ENCODE measurements at places on chromosomes 13 and 19.

GRCh38 chr19:38975214-38975860 lies at the start of gene FBXO17:
Gene FBXO17, minus strand, starts transcription at chr19:38975742. Its CDS starts 25,423 bp downstream, at chr19:38950319.
- no peak for DNase-seq

DNA sequence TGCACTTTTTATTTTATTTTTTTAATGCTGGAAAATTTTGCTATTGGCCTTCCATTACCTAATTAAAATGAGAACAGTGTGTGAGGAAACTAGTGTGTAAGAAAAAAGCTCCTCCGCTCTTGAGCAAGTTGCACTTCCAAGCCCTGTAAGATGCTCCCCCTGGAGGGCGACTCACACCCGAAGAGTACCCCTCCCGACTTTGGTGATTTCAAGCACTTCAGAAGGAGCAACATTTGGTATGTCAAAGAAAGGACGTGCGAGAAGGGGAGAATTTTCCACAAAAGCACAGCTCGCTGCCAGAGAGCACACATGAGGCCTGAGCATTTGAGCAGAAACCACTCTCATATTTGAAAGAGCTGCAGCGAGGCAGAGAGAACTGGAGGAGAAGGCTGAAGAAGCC lies 504.4 kb downstream of the FGF9 start:
- DNase-seq, result no peak

DNA sequence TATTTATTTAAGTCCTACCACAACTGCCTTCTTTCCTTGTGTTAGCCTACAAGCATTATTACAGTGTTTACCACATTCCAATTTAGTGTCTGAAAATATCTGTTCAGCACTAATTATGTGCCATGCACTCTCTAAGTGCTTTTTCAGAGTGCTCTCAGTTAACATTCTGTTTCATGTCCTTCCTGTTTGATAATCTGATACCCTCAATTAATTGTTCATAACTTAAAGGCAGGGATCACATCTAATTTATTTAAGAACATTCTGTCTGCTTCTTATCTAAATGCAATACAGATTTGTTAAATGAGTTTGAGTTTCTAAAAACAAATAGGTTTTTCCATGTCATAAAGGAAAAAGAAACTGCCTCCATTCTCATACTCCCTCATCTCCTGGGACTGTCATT lies 649.6 kb upstream of the ATXN8OS start:
- no peak for DNase-seq

- peak; percentile 31 for DNase-seq
Measured at GRCh38 chr13:113584205-113584869, at the start of gene TFDP1. Gene TFDP1, plus strand, starts transcription at chr13:113584753. Its CDS starts 1,085 bp downstream, at chr13:113585838.

- no peak for DNase-seq
Measured at GRCh38 chr19:28010656-28011055, 1202.3 kb downstream of the UQCRFS1 start.

- DNase-seq, result no peak
Measured at GRCh38 chr13:80962855-80963254, 621.9 kb upstream of the SPRY2 start.

GRCh38 chr13:35649162-35649561 lies 172.7 kb upstream of the MAB21L1 start:
- DNase-seq, result no peak

- DNase-seq, result no peak
Measured at GRCh38 chr13:35784286-35784951, 307.9 kb upstream of the MAB21L1 start.

GRCh38 chr13:41060724-41061074 lies 610 bp upstream of the WBP4 start:
- peak; percentile 93 for DNase-seq

DNA sequence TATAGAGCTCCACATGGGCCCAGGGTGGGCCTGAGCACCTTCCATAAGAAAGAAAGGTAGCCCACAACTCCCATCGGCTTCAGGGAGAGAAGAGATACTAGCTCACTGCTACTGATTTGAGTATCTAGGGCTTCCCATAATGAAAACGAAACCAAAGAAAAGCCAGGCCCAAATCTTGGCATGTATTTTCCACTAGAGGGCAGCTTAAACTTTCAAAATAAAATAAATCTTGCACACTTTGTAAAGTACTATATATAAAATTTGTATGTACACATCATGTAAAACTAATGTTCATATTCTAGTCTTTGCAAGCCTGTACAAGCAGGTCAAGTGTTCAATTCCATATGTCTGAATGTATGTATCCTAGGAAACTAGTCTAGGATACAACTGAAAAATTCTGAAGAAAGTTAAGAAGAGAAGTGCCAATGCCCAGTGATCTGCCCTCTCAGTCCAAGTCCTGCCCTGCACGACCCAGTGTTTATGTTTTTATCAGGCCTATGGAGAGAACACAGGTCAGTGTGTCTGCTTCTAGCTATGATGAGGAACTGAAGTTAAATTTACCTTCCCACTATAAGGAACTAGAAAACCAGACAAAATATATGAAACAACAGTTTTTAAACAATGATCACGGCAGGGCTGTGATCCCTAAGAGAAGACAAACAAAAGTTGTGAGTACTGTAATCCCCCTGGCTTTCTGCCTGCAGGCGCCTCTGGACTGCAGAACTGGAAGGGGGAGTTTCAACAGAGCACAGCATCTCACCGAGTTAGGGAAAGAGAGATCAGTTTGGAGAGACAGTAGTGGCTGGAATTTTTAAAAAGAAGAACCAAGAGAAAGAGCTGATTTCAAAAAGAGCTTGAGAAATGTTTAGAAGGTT lies 475.7 kb downstream of the UQCRFS1 start:
- no peak for DNase-seq

GRCh38 chr19:2446381-2446780 lies 10.4 kb downstream of the LMNB2 start:
- DNase-seq, result no peak

GRCh38 chr19:54339646-54340358 lies 840 bp upstream of the LILRA4 start:
- no peak for DNase-seq

- no peak for DNase-seq
Measured at GRCh38 chr13:77620138-77620537, 77.3 kb upstream of the SLAIN1 start.

GRCh38 chr19:47658431-47659348 lies 49.8 kb downstream of the BICRA start:
- no peak for DNase-seq

- DNase-seq, result no peak
Measured at GRCh38 chr13:101331731-101332130, 84.6 kb downstream of the NALCN start.

- no peak for DNase-seq
Measured at GRCh38 chr13:40241125-40241798, 425.2 kb downstream of the FOXO1 start.

DNA sequence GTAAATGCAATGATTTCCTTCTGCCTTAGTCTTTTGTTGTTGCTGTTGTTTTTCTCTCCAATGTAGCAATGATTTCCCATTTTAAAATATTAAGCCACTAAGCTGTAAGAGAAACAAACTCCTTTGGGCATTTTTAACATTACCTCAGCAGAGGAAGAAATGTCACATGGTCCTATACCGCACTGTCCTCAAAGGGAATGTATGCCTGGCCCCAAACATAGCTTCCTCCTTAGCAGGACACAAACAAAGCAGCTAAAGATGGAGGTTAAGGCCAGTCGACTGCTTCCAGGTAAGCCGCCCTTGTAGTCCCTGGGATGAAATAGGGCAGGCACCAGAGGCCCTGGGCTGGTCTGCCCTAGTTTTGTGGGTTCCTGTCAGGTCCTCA lies 249.0 kb downstream of the TSHZ3 start:
- no peak for DNase-seq

DNA sequence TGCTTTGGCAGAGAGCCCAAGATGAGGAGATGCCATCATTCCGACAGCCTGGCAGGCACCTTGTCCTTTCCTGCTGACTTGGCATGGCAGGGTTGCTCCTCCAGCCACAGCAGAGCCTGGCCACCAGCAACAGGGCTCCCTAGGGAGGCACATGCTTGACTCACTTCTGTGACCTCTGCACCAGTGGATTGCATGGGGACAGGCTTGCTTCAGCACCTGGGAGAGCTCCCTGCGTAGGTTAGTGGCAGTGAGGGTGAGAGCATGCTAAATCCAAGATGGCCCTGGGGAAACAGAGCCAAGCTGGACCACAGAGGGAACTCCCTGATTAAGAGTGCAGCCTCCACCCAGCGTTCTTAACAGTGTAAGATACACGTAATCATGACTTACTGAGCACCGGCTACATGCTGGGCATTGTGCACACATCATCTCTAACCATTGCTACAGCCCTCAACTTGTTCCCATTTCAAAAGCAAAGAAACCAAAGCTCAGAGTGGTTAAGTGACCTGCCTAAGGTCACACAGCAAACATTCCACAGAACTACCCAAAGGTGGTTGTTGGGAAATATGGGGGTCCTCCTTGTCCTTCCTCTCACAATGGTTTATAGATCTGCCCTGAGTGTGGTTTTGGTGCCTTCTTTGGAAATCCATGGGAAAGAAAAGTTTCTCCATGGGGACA lies 116.6 kb upstream of the UQCRFS1 start:
- no peak for DNase-seq

DNA sequence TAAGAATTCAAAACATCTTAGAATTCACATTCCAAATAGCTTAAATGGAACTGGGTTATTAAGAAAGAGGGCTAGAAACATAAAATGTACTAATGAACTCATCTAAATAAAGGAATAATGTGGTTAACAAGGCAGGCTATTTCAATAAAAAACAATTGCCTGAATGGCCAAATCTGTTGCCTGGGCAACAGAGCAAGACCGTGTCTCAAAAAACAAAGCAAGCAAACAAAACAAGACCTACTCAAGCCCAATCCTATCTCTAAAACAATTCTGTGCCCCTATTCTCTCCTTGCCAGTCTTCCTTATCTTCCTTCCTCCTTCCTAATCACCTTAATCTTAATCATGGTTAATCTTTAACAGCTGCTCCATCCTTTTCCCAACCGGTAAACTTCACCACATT lies 12.1 kb downstream of the IGFL1 start:
- DNase-seq, result no peak

GRCh38 chr13:51249255-51249654 lies 27.1 kb downstream of the FAM124A start:
- DNase-seq, result no peak

- no peak for DNase-seq
Measured at GRCh38 chr13:78719367-78719766, 60.4 kb upstream of the OBI1 start.

DNA sequence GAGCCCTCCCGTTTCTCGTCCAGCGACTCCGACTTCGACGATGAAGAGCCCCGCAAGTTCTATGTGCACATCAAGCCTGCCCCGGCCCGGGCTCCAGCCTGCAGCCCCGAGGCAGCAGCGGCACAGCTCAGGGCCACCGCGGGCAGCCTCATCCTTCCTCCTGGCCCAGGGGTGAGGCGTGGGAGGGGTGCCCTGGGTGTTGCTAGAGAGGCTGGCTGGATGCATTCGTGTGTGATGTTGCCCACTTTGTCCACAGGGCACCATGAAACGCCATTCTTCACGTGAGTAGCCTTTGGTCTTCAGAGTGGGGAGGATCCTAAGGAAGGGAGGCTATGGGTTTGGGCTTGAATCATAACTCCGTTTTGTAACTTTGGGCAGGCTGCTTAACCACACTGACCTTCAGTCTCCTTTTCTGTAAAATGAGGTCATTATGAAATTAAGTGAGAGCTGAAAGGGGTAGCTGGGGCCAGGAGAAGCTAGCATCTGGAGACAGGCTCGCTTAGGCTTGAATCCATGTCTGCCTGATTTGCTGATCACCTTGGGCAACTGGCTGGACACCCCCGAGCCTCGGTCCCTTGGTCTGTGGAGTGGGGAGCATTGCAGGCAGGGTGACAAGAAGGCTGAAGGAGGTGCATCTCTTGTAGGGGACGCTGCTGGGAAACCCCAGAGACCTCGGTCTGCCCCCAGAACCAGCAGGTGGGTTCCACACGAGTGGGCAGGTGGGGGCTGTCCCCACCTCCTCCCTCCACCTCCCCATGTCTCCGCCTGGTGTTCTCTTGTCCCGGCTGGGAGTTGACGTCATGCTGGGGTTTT lies 18.7 kb upstream of the B3GNT3 start:
- no peak for DNase-seq

GRCh38 chr19:51766461-51766860 lies 5.5 kb downstream of the FPR2 start:
- DNase-seq, result no peak

DNA sequence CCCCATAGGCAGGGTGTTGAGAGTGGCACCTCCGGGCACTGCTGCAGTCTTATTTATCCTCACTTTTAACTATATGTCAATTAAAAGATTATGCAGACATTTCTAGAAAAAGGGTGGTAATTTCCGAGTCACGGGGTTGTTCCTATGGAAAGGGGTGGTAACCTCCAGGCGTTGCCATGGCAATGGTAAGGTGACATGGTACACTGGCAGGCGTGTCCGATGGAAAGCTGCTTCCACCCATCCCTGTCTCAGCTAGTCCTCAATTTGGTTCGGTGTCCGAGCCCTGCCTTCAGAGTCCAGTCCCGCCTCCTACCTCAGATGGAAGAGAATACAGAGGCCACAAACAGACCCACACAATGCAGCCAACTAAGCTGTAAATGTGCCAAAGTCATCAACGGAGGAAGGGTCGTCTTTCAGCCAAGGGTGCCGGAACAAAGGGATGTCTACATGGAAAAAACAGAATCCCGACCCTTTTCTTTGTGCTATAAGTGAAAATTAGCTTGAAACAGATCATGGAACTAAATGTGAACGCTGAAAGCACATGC lies 72.6 kb upstream of the C13orf46 start:
- no peak for DNase-seq

DNA sequence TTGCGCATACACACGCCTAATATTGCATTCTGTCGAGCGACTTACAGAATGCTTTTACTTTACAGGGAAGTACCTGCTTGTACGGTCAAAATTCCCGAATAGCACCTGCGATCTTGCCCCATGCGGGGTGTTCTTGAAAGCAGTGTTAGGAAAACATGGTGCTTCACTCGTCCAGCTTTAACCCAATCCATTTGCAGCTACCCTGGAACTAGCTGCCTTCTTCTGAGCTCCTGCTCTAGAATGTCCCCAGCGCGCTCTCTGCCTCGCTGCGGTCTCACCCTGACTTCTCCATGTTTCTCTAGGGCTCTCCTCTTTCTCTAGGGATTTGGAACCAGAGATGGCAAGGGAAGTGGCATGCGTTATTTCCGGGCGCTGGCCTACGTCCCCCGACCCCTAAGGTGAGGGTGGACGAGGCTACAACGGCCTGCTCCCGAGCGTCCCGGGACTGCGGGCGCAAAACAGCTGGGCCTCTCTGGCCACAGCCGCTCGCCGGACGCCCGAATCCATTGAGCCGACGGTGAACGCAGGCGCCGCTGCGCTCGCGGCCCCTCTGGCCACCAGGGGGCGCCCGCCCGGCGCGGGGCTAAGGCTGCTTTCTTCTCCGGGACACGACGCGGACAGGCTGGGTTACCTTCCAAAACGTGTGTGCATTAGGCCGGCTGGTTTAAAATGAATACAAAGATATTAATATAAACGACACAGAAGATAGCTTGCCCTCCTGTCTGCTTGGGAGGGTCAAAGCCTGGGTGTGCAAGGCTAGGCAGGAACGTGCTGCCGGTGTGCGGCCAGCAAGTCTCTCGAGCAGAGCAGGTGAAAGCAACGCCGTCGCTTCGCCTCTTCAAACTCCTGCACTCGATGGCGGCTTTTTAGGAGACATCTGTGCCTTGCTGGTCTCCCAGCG lies 1.8 kb upstream of the SPRY2 start:
- DNase-seq, result peak; percentile 35

DNA sequence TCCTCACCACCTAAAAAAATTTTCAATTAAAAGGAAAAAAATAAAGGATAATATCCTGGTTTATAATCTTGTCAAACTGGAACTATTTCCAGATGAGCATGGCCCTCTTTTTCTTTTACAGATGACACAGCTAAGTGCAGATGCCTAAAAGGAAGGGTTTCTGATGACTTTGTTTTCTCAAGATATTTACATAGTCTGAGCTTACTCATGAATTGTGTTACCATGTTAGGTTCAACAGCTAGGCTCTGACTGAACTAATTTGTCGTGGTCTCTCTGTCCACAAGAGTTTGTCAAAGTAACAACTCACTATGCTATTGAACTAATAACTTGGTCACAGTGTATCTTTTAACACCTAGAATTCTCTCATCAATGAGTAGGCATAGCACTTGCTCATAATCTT lies 780.8 kb downstream of the GPC5 start:
- DNase-seq, result no peak
